Suppressor macrophage (primary cell): ENCODE measurements at places on chromosomes 13 and 19.

DNA sequence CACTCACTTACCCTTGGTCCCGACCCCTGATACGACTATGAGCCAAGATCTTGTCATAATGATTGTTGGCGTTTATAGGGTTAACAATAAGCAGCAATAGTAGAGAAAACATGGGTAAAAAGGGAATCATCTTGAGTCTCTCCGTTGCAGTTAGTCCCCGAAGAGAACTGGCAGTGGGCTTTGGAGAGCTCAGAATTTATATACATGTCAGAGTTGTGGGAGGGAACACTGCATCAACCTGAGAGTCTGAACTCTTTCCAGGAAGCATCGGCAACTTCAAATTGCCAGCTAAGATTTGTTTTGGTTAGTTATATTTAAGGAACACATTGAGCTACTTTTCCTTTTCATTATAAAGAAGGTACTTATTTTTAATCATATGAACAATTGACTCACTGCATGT is at the start of gene POSTN:
TSS of gene POSTN (minus strand) at position 172 of the 400 bp plus-strand sequence. CDS start at position 130, 42 bp downstream.
- no peak for DNase-seq

DNA sequence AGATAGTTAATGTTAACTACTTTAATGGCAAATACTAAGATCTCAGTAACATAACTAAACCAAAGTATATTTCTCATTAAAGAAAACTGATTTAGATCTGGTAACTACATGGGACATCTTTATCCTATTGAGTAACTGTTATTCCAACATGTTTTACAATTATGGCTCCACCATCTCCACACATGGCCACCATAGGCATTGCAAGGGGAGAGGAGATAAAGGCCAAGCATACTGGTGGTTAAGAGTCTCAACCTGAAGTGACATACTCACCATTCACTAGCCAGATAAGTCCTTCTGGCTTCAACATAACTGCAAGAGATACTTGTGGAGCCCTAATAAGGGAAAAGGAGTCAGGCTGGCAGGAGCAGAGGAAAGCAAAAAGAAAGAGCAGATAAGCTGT is 1586.4 kb upstream of the SPRY2 start:
- DNase-seq: no peak

DNA sequence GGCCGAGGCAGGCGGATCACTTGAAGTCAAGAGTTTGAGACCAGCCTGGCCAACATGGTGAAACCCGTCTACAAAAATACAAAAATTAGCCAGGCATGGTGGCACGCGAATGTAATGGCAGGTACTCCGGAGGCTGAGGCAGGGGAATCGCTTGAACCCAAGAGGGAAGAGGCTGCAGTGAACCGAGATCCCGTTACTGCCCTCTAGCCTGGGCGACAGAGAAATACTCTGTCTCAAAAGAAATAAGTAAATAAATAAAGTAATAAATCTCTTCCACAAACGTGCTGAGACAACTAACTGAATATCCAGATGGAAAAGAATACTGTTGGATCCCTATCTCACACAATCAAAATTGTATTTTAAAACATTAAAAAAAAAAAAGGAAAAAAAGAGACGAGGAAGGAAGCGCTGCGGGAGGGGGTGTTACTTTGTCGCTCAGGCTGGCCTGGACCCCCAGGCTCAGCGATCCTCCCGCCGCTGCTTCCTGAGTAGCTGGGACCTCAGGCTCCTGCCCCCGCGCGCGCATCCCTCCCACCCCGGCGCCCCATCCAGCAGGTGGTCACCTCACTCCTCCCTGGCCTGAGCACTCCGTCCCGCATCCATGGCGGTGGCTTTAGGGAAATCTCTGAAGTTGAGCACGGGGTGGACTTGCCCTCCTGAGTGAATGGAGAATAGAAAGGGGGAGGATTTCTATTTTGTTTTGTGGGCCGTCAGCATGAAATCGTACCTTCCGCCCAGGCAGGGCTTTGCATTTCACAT is 628 bp upstream of the ZNF813 start:
- no peak for DNase-seq

- DNase-seq: no peak
Observed at GRCh38 chr13:33347861-33348260, 62.3 kb upstream of the STARD13 start.

DNA sequence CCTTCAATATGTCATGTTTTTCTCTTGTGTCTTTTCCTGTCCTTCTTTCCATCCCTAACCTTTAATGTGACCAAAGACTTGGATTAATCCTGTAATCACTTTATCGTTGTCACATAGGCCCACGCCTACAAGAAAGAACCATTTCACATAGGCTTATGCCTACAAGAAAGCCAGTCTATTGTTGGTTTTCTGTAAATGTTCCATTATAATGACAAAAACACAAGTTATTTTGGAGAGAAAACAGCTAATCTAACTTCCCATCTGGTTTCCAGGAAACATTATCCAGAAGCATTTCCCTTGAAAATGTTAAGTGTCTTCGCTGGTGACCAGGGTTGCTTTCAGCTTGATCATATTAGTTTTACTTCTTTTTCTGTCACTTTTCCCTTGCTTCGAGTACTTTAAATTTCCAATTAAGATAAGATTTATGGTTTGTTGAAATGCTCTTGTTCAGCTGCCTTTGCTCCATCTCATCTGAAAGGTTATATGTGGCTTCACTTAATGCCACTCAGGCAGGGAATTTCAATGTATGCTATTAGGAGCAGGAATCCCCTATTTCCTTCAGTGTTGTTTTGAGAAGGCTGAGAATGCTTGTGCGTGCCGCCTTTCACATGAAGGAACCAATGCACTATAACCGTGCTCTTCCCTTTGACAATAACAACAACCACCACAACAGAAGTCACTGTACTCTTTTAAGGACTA is 708.2 kb downstream of the EFNB2 start:
- no peak for DNase-seq

GRCh38 chr13:81929988-81930387 is 1589.1 kb upstream of the SPRY2 start:
- no peak for DNase-seq

- DNase-seq: no peak
Observed at GRCh38 chr13:52451135-52451804, 836 bp upstream of the VPS36 start.

- DNase-seq: no peak
Observed at GRCh38 chr13:24146961-24147569, 13.5 kb upstream of the SPATA13 start.
